Stimulated activated CD8-positive, alpha-beta memory T cell treated with anti-CD3 and anti-CD28 coated beads, Interleukin-7, amount 100 ng/mL, for 24 hours (primary cell): ENCODE measurements at places on chromosomes 3 and 15.
A peak's percentile ranks its signal among the peaks of the same experiment; 100 is the strongest.

DNA sequence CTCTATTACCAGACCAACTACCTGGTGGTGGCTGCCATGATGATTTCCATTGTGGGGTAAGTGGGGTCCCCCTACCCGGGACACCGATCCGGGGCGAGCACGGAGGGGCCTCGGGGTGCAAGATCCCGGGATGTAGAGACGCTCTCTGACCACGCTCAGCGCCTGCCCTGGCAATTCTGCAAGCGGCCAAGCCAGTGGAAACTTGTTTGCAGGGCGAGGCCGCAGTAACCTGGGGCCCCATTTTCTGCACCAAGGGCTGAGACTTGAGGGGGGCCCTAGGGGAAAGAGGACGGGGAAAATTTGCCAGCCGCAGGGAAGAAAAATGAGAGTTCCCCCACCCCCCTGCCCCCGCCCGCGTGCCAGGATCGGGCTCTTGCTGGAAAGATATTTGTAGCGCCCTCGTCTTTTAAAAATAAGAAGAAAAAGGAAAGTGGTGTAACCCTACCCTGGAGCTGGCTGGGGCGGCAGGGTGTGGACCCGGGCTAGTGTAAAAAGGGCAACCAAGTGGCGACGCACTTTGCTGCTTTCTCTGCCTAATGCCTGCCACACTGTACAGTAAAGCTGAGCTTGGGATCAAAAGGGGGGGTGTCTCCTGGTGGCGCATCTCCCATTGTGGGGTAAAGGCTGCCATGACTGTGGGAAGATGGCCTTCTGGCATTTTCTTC is 563 bp downstream of the ARL6IP5 start:
- DNase-seq, result no peak

- DNase-seq, result no peak
Measured at GRCh38 chr3:174342171-174342570, 517.0 kb upstream of the NAALADL2 start.

GRCh38 chr15:95464509-95464908 is 866.0 kb upstream of the NR2F2 start:
- DNase-seq, result no peak

DNA sequence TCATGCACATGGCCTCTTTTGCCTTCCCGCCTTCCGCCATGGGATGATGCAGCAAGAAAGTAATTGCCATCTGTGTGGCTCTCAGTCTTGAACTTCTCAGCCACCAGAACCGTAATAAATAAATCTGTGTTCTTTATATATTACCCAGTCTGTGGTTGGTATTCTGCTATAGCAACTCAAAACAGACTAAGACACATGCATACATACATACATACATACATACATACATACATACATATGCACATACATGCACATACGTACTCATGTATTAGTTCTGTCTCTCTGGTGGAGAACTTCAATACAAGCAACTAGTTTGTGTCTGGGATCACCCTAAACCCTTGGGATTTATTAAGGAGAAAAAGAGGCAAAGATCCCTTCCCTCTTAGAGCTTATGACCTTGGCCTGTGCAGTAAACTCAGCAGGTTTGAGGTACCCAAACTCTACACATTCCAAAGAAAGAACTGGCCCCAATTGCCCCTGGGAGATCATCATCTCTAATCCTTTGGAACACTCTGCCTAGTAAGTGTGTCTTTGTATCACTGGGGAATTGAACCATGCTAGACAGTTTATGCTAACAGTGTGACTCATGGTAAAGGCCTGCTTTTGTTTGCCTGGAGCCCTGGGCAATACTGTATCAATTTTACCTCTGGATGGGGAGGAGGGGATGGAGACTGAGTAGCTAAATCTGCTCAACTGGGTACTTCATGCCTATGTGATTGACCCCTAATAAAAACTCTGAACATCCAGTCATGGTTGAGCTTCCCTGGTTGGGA is 115.6 kb upstream of the LMCD1 start:
- DNase-seq, result no peak

DNA sequence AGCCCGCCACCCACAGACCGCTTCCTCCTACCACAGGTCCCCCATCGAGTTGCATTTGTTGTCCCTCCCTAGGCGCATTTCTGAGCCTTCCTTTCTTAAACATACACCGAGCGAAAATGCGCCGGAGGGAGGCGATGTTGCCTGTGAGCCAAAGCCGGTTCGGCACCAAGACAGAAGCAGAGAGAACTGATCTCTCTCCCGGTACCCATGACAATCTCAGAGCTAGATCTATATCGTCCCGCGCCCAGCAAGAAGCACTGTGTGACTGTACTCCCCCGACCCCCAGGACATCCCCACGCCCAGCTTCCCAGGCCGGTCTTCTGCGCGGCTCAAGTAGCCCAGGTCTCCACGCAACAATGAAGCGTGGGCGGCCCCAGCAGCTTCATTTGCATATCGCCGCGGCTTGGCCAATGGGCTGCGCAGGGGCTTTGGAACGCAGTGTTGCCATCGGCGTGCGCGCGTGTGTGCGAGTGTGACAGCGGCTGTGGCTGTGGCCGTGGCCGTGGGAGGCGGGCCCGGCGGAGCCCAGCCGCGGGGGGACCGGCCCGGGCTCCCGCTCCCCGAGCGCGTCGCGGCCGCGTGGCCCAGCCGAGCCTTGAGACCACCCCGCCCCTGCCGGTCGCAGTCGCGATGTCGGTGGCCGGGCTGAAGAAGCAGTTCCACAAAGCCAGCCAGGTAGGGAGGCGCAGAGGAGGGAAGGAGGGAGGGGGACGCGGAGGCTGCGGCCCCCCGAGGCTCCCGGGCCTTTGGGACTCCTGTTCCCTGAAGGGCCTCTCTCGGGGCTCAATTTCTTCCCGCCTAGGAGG is at the start of gene SH3GL3:
SH3GL3 (plus strand) TSS at position 438 of the 806 bp plus-strand sequence; CDS start at position 631, 193 bp downstream.
- DNase-seq, result peak; percentile 22

GRCh38 chr3:154794814-154795445 is 285.2 kb upstream of the MME start:
- DNase-seq, result no peak

DNA sequence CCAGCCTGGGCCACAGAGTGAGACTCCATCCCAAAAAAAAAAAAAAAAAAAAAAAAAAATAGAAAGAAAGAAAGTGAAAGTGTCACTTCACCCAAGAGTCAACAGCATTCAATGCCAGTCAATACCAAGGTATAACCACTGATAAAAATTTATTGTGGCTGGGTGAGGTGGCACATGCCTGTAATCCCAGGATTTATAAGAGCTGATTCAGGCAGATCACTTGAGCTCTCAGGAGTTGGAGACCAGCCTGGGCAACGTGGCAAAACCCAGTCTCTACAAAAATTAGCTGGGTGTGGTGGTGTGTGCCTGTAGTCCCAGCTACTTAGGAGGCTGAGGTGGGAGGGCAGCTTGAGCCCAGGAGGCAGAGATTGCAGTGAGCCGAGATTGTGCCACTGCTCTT is 46.5 kb upstream of the PIK3CB start:
- no peak for DNase-seq

DNA sequence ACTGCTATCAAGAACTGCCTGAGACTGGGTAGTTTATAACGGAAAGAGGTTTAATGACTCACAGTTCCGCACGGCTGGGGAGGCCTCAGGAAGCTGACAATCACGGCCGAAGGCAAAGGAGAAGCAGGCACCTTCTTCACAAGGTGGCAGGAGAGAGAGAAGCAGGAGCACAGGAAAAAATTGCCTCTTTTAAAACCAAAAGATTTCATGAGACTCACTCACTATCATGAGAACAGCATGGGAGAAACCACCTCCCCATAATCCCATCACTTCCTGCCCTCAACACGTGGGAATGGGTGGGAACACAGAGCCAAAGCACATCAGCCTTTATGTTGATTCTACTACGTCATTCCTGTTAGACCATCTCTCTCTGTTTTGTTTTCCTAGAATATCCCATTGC is 650.9 kb upstream of the SEMA6D start:
- no peak for DNase-seq

DNA sequence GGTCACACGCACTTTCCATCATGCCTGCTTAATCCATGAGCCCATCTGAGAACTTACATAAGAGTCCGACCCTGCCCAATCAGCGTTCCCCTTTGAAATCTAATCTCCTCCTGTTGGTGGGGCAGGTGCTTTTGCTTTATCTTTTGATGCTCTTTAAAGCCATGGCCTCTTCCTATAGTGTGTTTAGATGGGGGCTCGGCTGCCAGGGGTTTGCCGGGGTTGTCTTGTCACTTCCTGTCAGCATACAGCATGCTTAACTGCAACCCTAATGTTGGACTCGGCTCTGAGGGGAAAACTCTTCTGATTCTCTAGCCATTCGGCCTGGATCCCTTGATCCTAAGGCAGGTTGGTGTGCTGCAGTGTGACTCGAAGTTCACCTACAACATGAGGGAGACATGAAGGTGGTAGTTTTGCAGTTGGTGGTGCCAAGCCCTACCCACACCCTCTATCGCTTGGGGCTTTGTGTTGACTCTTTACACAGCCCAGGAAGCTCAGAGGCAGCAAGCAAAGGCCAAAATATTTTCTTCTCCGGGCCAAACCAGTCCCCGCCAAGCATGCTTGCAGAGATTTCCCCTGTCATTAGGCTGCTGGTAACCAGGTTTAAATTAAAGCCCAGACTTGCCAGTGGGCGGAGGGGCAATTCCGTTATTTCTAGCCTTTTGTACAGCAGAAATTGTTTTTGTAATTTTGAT is 218.7 kb downstream of the FEZF2 start:
- DNase-seq, result no peak

DNA sequence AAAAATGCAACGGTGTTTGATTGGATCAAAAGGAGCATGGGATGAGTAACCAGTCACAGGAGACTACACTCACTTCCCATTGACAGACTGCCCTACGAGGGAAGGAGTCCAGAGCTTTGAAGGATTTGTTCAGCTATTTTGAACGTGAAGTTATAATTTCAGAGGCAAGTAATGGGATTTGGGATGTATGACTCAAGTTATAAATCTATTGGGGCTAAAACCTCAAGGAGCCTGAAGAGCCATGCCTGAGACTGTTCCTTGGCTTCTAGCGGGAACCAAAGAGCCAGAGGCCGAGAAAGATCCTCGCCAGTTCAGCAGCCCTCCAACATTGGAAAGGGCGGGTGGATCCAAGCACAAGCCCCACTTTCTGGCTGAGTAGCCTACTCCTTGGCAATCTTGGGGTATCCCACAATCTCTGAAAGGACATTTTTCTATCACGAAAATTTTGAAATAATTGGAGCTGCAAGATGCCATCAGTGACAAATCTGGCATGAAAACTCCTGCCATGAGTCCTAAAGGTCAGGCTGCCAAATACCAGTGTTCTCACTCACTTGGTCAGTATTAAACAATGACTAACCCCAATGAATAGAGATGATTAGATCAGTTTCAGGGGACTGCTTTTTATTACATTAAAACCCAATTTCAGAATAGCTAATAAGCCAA is 48.6 kb upstream of the SLCO2A1 start:
- DNase-seq, result no peak

GRCh38 chr3:9786209-9786739 is 6.0 kb downstream of the TADA3 start:
- no peak for DNase-seq

DNA sequence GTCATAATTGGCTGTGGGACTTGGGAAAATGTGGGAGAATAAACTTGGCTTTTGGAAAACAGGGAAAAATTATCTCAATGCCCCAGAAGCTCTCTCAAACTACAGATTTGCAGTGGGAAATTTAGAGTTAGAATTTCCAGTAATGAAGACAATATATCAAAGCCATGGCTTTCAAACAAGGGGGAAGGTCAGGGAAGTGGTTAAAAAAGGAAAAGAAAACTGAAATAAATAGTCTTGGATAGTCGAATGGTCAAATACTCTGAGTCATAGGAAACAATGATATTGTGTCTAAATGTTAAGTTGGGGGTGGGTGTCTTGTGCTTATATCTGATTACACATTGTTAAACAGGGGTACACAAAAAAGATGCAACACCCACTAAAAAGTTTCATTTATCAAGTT is 272.4 kb upstream of the COL8A1 start:
- no peak for DNase-seq

DNA sequence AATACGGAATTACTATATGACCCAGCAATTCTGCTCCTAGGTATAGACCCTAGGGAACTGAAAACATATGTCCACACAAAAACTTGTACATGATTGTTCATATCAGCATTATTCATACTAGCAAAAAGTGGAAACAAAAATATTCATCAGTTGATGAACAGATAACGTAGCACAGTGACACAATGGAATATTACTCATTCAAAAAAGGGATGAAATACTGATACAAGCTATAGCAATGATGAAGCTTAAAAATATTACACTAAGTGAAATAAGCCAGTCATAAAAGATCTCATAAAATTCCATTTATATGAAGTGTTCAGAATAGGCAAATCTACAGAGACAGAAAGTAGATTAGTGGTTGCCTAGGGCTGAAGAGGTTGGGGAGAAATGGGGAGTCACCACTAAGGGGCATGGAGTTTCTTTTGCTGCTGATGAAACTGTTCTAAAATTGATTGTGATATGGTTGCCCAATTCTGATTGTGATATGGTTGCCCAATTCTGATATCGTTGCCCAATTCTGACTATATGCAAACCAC is 10.5 kb downstream of the C15orf61 start:
- DNase-seq, result no peak

DNA sequence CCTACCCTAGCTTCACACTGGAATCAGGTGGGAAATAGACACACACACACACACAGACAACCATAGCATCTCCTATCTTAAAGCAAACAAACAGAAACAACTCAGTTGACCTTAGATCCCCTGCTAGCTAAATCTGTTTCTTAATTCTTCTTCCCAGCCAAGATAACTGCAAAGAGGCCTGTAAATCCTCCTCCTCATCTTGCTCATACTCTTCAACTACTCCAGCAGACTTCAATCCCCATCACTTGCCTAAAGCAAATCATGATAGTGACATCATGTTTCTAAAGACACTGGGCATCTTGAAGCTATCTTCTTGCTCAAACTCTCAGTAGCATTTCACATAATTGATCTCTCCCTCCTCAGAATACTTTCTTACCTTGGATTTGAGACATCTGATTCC is 303.0 kb downstream of the RBMS3 start:
- no peak for DNase-seq

- no peak for DNase-seq
Measured at GRCh38 chr15:79863886-79864285, 32.9 kb downstream of the MTHFS start.

DNA sequence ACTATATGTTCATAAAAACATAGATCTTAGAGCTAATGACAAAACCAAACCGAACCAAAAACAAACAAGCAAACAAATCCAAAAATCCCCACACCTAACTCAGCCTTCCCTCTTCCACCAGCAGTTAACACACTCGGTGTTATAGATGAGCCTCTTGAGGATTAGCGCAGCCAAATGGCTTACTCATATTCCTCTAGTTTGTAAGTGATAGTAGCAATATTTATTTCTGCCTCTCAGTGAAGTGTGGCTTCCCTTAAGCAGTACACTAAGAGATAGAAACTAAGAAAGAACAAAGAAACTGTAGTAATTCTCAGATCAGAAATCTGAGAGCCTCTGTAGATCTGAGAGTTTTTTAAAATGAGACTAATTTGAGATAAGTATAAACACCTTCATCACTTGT is 2.4 kb upstream of the NCEH1 start:
- DNase-seq, result no peak

- DNase-seq, result no peak
Measured at GRCh38 chr15:89761929-89762328, 10.9 kb upstream of the MESP1 start.
